ENCODE measurements at places on chromosomes 1 and 21. TPM values are rescaled to one million over a fixed set of nuclear protein-coding genes. Genes with fewer than 3 reads are reported as not detected.

The CELA2B gene
- not detected for total RNA-seq

The SLAMF7 gene
- 4.7 TPM for total RNA-seq

The CNN3 gene
- 177 TPM for total RNA-seq

The DSCAM gene
- total RNA-seq: 7.6 TPM

GRCh38 chr1:116794804-116795481 is 40.7 kb downstream of the CD2 start:
- DNase-seq: no peak

GRCh38 chr1:83725735-83726360 is 273.1 kb downstream of the TTLL7 start:
- no peak for DNase-seq

DNA sequence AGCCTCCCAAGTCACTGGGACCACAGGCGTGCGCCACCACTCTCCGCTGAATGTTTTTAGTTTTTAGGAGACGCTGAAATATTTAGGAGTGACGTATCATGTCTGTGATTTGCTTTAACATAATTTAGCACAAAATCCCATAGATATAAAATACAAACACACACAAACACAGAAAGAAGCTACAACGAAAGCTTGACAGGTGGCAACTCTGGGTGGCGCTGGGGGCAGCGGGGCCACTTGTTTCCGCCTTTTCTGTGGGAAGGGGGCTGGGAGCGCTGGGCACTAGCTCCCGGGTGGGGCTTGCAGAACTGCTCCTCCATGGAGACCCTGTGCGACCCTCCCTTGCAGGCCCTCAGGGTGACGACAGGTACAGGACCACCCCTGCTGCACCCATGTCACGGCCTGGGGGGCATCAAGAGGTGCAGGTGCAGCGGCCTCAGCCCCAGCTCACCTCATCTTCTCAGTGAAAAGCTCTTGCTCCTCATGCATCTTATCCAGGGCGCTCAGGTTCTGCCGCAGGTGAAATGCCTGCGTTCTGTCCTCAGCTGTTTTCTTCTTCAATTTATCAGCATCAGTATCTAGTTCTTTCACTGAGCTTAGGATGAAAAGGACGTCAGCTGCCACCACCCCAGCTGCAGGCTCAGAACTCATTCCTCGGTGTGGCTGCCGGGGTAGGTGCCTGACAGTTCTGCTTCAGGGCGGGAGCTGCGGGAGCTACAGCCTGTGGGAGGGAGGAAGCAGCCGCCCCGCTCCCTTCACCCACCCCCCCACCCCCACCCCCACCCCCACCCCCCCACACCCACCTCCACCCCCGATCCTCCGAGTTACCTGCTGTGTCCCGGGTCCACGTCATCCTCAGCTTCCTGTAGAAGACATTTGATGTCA is 15.3 kb downstream of the CFAP74 start:
- DNase-seq: no peak

DNA sequence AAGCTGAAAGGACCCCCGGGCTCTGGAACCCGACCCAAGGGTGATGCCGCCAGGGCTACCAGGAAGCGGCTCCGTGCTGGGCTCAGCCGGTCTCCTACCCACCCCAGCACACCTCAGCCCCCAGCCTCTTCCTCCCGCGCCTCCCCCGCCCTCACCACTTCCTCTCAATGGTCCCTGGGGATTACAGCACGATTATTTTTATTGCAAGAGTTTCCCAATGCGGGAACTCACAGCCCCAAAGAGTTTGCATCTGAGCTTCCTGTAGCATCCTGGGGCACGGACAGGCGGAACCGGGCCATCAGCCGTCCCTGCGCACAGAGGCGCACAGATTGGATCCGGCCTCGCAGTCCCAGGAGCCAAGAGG is 8.7 kb upstream of the SLX9 start:
- no peak for DNase-seq

DNA sequence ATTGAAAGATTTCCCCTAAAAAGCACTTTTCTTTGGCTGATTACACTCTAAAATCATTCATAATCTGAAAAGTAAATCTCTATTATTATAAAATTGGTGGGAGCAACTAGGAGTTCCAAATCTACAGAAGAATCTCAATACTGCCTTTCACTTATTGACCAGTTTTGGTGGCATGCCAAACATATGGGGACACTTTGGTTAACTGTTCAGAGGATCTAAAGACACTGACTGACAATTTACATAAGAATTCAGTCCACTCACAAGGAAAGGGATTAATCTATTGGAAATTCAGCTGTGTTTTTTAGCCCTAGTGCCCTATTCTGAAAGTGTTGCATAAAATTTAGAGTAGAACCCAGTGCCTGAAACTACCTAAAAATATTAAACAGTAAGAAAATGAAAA is 113.6 kb downstream of the LRRC40 start:
- DNase-seq: no peak

- DNase-seq: no peak
Measured at GRCh38 chr21:31195334-31196015, 148.6 kb downstream of the TIAM1 start.

GRCh38 chr21:31403596-31404333 is 59.7 kb upstream of the TIAM1 start:
- DNase-seq: no peak

DNA sequence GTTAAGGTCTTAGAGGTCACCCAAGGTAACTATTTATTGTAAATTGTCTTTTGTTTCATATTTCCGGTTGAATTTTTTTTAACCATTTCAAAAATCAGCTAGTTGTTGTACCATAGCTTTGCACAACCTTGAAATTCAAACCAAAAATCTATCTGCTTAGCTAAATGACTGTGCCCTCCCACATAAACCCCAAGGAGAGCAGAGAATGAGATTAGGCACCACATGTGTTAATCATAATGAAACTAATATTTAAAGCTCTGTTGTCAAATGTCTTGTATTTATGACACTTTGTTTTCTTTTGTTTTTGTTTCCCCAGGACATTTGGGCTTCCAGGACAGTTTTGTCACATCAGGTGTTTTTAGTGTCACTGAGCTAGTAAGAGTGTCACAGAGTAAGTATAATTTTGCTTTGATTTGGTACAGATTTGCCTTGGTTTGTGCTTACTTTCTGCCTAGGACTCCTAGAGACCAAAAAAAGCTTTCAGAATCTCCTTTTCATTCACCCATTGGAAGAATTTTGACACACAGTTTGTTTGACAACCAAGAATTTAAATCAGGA is 249.9 kb downstream of the NFIA start:
- no peak for DNase-seq

DNA sequence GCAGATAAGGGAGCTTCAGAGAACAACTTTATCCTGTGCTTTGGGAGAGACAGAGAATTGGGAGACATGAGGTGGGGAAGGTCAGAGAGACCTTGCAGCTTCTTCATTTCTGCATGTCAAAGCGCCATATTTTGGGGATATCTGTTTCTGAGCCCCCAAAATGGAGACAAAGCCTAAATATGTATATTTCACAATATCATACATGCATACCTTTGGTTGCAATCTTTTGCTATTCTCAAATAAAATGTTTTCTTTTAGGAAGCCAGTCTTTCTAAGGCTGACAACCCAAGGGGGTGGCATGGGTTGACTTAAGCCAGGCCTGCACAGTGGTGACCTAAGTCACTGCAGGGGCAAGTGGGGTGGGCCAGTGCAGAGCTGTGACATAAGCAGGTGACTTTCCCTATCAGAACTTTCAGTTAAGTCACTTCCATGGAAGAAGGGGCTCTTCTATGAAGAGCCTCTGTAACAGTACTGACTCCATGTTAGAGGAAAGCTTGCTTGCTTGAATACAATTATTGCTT is 13.9 kb upstream of the MRPL55 start:
- DNase-seq: no peak

GRCh38 chr1:86430376-86430775 is 6.4 kb downstream of the CLCA2 start:
- peak; percentile 70 for DNase-seq

DNA sequence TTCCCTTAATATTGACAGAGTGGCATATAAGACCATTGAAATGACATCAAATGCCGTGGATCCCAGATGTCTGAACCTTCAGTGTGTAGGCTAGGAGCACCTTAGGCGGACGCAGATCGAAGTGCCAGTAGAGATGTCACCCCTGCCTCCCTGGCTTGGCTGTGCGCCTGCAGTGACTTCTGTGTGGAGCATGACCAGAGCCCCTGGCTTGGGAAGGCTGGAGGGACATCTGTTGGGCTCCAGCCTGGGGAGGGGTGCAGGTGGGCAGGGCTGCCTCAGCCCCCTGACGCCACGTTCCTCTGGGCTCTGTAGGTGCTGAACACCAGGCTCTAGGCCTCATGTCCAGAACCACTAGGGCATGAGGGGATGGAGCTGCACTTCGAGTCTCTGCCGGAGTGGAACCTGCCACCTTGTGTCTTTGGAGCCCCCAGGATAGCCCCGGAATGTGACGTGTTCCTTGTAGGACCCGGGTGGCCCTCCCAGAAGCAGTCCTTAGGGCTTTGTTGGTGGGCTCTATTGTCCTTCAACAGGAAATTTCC is 103.8 kb downstream of the ADARB1 start:
- DNase-seq: no peak

- DNase-seq: no peak
Measured at GRCh38 chr1:27868932-27869718, 3.2 kb upstream of the THEMIS2 start.

DNA sequence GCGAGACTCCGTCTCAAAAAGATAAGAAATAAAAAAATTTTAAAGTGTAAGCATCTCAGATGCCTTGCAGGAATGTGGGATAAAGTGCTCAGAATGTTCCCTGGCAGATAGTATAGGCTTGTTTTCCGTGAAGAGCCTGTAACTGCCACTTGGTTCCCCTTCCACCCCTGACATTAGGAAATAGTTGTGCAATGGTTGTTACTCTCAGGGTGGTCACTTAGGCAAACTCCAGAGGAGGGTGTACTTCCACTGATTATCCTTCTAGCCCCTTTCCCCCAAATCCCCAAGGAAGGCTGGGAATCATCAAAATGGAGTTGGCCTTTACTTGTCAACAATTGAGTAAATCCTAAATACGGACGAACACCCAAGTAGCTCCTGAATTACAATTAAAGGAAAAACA is 10.4 kb downstream of the RPL11 start:
- no peak for DNase-seq

DNA sequence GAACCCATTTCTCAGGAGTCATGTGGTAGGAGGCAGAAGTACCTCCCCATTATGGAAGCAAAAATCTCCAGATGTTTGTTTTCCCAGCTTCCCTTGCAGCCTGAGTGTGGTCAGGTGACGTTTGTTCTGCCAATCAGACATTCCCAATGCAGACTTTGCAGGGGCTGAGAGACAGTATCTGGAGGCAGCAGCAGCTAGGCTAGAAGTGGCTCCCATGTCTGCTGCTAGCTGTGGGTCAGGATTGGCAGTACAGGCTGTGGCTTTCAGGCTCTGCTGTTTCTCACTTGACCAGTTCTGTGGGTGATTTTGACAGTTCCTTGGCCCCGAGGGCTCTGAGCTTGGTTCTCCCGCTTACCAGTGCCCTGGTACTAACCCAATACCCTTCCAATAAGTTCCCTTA is 58.6 kb upstream of the NBPF3 start:
- no peak for DNase-seq

DNA sequence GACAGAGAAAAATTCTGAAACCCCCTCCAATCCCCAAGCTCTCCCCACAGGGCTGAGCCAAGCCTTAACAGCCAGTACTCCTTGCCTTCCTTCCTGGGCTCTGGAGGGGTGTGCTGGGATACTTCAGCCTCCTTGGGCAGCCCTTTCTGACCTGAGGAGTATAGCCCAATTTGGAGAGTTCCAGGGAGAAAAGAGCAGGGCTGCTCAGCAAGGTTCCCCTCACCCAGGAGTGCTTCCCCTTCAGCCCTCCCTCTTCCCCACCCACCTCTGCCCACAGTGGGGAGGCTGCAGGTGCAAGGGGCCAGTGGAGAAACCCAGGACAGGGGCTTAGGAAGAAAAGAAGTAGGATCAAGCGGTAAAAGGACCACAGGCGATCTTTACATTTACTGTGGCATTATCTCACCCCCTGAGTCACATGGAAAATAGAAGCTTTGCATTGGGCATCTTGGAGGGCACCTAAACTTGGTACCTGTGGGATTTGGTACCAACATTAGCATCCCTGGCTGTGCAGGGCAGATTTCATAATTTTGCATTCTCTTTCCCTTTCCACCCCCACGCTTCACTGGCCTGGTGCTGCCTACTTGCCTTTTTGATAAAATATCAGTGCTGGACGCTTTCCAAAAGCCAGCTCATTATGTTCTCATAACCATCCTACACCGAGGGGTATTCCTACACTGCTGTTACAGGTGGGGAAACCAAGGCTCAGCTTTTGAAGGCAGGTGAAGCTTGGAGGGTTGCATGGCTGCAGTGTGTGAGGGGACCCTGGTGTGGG is 2.8 kb upstream of the ADORA1 start:
- DNase-seq: peak; percentile 50

DNA sequence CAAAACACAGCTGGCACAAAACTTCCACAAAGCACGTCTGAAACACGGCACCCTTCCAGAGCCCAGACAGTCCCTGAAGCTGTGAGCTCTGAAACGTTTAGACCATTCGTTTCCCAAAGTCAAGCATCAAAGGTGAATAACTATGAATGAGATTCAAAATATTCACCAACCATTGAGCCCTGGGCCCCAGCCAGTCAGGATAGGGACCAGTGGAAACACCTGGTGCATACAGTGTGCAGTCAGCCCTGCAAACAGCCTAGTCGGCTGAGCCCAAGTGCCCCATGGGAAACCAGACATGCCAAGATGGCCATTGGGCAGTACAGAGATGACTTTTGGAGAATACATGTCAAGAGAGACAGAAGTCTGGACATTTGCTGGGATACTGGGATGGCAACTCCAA is 90.4 kb upstream of the EDN2 start:
- DNase-seq: no peak

GRCh38 chr1:72326494-72326893 is 44.2 kb upstream of the NEGR1 start:
- DNase-seq: no peak

DNA sequence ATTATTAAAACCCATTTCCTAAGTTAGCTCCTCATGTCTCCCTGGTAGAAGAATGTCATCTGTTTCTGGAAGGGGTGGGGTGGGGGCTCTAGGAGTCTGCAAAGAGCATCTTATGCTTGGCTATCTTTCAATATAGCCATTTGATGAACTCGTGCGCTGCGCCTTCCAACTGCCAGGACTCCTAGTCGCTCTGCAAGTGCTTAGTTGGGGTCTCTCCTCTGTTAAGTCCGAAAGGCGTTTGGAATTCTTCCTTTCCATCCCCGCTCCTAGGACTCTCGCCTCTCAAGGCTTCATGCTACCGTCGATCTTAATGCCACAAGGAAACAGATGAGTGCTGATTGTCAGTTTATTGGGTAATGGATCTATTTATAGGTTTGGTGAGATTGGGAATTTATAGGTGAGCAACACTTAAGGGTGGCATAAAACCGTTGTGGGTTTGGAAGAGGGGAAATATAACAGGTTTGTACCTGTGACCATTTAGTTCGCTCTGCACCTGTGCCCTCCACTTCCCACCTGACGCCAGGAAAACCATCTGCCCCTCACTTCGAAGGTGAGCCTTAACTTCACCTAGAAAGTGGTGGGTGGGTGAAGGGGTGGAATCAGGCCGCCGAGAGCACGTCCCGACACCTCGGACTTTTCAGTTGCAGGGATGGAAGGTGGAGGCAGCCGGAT is 1.1 kb downstream of the KCNH1 start:
- no peak for DNase-seq

DNA sequence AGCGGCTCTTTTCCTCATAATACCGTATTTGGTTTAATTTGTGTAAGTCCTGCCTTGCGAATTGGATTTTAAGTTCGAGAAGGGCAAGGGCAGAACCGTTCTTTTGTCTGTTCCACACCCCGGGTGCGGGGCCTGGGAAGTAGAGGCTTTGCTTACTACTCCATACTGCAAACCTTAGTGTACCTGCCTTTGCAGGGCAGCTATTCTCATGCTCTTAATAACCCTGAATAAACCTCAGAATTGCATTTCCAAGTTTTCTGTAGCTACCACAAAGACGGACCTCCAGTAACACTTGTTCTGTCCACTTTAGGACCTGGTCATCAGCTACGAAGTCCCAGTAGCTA is 657 bp upstream of the HNRNPU start:
- no peak for DNase-seq

GRCh38 chr1:36667836-36668235 is 185.1 kb upstream of the CSF3R start:
- no peak for DNase-seq

All from foreskin keratinocyte (primary cell).